NCI-H460 (cell line): ENCODE measurements at places on chromosomes 6 and 20. TPM values are rescaled to one million over a fixed set of nuclear protein-coding genes. Genes with fewer than 3 reads are reported as not detected.

PPP1R14C gene
- not detected in 2 replicates for total RNA-seq

FAM209A gene
- 0.17 and 0.29 TPM in 2 replicates for total RNA-seq

DCDC2 gene
- 0.05 TPM in 1 of 2 replicates, not detected in the other for total RNA-seq

TRIM40 gene
- total RNA-seq: not detected in 2 replicates

SLC26A8 gene
- not detected in 2 replicates for total RNA-seq

RSPH9 gene
- 0.42 and 0.61 TPM in 2 replicates for total RNA-seq

ANGPT4 gene
- not detected in 2 replicates for total RNA-seq

ADGB gene
- not detected in 2 replicates for total RNA-seq

RNASET2 gene
- 37.7 and 40.0 TPM in 2 replicates for total RNA-seq

XRN2 gene
- 88.4 and 97.8 TPM in 2 replicates for total RNA-seq

AGER gene
- 1.2 and 1.3 TPM in 2 replicates for total RNA-seq

TAAR5 gene
- not detected in 2 replicates for total RNA-seq

CTAGE9 gene
- total RNA-seq: not detected in 2 replicates

FOXO3 gene
- total RNA-seq: 6.0 and 6.2 TPM in 2 replicates

OR2H1 gene
- not detected in 2 replicates for total RNA-seq

RBPJL gene
- not detected in 2 replicates for total RNA-seq

MCCD1 gene
- not detected in 2 replicates for total RNA-seq
